ENCODE measurements at places on chromosomes 12 and 14.

DNA sequence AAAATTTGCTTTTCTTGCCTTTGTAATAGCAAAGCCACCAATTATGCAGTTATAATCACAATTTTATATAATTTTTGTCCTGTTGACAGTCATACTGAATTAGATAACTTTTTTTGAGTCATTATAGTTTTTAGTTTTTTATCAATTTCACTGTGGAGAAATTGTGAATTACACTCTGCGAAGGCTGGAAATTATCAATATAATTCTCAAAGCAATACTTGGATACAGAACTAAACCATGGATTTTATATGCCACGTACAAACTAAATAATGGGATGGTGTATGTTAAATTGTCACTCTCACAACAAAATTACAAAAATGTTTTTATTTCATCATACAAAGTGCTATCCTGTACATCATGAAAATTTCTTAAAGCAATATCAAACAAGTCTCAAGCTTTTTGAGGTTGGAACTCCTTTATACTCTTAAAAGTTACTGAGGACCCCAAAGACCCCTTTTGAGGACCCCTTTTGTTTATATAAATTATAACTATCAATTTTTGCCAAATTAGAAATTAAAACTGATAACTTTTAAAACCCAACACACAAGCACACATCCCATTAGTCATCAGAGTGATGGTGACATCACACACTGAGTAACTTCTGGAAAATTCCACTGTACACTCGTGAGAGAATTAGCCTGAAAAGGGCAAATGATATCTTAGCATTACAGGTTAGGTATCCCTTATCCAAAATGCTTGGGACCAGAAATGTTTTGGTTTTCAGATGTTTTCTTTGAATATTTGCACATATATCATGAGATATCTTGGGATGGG is 19.8 kb upstream of the AQP2 start:
- no peak for DNase-seq

- DNase-seq = no peak
Measured at GRCh38 chr14:101370593-101371569, 190.4 kb upstream of the DIO3 start.

- no peak for DNase-seq
Measured at GRCh38 chr14:92890830-92891588, 31.9 kb upstream of the CHGA start.

- peak; percentile 20 for DNase-seq
Measured at GRCh38 chr12:109393437-109394345, 46.0 kb downstream of the MYO1H start.

- DNase-seq = no peak
Measured at GRCh38 chr12:53113136-53113705, 9.9 kb downstream of the SOAT2 start.

DNA sequence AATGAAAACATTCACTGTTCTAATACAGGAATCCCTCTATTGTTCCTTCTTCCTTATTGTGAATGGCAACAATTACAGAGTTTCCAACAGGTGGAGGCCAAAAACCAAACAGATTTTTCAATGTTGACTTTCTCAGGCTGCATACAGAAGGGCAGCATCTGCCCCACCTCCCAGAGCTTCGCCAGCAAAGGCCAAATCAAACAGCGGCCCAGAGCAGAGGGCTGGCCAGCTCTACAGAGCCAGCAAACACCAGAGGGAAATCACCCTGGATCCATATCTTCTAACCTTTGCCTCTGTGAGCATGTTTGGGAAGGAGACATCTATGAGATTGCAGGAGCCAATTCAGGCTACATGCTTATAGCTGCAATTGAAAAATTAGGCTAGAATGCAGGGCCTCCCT is 4.4 kb upstream of the CRACR2A start:
- no peak for DNase-seq

- no peak for DNase-seq
Measured at GRCh38 chr14:64834965-64835364, 44.7 kb downstream of the SPTB start.
